ENCODE measurements at places on chromosomes 5 and 9. TPM values are rescaled to one million over a fixed set of nuclear protein-coding genes. Genes with fewer than 3 reads are reported as not detected.

The ADAM19 gene
- 3.3 TPM for polyA plus RNA-seq

The PGM5 gene
- polyA plus RNA-seq: 51.7 TPM

The SELENOP gene
- 83.5 TPM for polyA plus RNA-seq

The AGXT2 gene
- polyA plus RNA-seq: not detected

The UTP15 gene
- 3.5 TPM for polyA plus RNA-seq

The EIF4E1B gene
- not detected for polyA plus RNA-seq

The PDE6A gene
- not detected for polyA plus RNA-seq

The LPAR1 gene
- 25.8 TPM for polyA plus RNA-seq

The TAS2R1 gene
- not detected for polyA plus RNA-seq

The CDH6 gene
- polyA plus RNA-seq: 0.31 TPM

The FOXD4L6 gene
- not detected for polyA plus RNA-seq

The FANCG gene
- polyA plus RNA-seq: 17.1 TPM

The RACK1 gene
- polyA plus RNA-seq: 2,190 TPM

The MED10 gene
- 34.4 TPM for polyA plus RNA-seq

The NRG2 gene
- polyA plus RNA-seq: 0.25 TPM

The IL7R gene
- polyA plus RNA-seq: 2.3 TPM

The TXN gene
- 786 TPM for polyA plus RNA-seq

The FAM81B gene
- polyA plus RNA-seq: not detected

The SMIM33 gene
- polyA plus RNA-seq: 0.13 TPM

The CTNND2 gene
- 2.5 TPM for polyA plus RNA-seq

The TPPP gene
- 1.3 TPM for polyA plus RNA-seq

The WDR31 gene
- 1.3 TPM for polyA plus RNA-seq

The TTC16 gene
- polyA plus RNA-seq: 0.12 TPM

The ZNF483 gene
- 0.06 TPM for polyA plus RNA-seq

The SV2C gene
- polyA plus RNA-seq: 0.19 TPM

The LCN1 gene
- polyA plus RNA-seq: not detected

The TMEM252 gene
- not detected for polyA plus RNA-seq

The TRAF2 gene
- 11.3 TPM for polyA plus RNA-seq

The SH3RF2 gene
- polyA plus RNA-seq: 23.2 TPM

The CEL gene
- 4.0 TPM for polyA plus RNA-seq
